ENCODE measurements at places on chromosomes 6 and 20.

- no peak for DNase-seq
Observed at GRCh38 chr20:36873498-36874189, 2.3 kb upstream of the TLDC2 start.

- no peak for DNase-seq
Observed at GRCh38 chr6:142932889-142933288, 12.1 kb downstream of the HIVEP2 start.

GRCh38 chr6:137731960-137732616 is 135.0 kb upstream of the TNFAIP3 start:
- no peak for DNase-seq

GRCh38 chr6:19569563-19569962 is 267.6 kb upstream of the ID4 start:
- DNase-seq = no peak

GRCh38 chr6:74768120-74768519 is 437.7 kb downstream of the COL12A1 start:
- no peak for DNase-seq

DNA sequence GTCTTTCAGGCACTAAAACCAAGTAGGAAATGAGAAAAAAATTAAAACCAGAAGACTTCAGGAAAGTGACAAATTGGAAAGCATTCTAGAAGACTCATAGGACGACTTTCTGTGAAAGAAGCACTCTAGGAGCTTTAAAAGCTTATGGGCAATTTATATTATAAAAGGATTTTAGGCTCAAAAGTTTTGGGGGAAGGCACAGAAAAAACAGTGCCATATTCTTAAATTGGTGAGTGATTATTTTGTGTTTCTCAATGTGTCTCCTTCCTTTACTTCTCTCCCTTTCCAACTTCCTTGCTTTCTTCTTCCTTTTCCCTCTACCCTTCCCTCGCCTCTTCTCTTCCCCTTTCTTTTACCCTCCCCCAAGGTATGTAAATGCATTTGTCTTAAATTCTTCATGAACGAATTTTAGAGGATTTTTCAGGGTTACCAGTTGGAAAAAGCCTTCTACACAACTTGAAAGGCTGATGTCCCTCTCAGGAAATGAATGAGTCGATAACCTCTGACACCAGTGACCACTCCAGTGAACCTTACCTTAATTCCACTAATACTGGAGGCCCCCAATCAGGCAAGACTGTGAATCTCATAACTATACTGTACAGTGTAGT is 2.6 kb upstream of the LIN28B start:
- no peak for DNase-seq
